ENCODE measurements at places on chromosomes 3 and 15.

- no peak for DNase-seq
Measured at GRCh38 chr3:25686766-25687165, 22.1 kb upstream of the TOP2B start.

GRCh38 chr15:98968576-98968975 lies 39.0 kb downstream of the PGPEP1L start:
- no peak for DNase-seq

GRCh38 chr3:34948517-34948916 lies 690.8 kb upstream of the ARPP21 start:
- DNase-seq = no peak

DNA sequence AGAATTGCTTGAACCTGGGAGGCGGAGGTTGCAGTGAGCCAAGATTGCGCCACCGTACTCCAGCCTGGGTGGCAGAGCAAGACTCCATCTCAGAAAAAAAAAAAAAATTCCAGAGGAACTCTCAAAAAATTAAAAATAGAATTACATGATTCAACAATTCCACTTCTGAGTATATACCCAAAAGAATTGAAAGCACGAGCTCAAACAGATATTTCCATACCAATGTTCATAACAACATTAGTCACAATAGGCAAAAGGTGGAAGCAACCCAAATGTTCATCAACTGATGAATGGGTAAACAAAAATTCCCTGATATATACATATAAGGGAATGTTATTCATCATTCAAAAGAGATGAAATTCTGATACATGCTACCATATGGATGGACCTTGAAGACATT lies 16.9 kb upstream of the MORF4L1 start:
- no peak for DNase-seq

DNA sequence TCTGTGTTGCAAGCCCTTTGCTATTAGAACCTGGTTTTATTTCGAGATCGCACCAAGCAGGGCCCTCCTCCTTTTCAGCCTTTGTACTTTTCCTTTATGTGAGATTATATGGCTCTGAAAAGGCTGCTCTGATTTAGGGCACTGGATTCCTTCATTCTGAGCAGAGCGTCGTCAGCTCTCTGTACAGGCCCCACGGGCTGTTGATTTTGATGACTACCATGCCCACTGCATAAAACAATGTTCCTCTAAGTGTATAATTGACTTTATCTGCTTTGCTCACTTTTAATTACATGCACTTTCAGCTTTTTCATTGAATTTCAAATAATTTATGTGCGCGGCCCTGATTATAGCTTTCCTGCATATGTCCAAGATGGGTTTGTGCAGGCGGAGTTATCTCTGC lies 4.4 kb upstream of the PSMD6 start:
- no peak for DNase-seq

GRCh38 chr3:13613343-13614190 lies 64.6 kb downstream of the FBLN2 start:
- no peak for DNase-seq

DNA sequence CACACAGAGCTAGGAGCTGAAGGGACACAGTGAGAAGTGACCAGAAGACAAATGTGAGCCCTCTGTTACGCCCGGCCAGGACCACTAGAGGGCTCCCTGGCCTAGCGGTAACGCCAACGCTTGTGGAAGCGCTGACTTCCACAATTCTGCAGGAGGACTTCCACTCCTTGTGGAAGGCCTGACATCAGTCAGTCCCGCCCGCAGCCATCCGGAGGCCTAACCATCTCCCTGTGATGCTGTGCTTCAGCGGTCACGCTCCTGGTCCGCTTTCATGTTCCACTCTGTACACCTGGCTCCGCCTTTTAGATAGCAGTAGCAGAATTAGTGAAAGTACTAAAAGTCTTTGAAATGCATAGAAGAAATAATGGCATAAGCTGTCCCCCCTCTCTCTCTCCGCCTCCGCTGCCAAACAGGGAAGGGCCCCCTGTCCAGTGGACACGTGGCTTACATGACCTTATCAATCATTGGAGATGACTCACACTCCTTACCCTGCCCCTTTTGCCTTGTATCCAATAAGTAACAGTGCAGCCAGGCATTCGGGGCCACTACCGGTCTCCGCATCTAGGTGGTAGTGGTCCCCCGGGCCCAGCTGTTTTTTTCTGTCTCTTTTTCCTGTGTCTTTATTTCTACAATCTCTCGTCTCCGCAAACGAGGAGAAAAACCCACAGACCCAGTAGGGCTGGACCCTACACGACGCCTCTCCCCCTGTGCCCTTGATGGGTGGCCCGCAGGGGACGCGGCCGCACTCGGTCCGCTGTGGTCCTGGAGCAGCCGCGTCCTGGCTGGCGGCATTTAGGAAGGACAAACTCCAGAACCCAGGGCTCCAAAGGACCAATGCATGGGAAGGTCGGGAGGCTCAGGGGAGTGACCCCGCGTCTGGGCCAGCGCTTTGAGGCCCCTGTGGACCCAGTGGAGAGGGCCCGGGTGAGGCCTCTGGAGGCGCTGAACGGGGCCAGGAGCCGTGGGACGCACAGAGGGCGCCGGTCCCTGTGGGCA lies 27.0 kb upstream of the RPL32 start:
- no peak for DNase-seq

DNA sequence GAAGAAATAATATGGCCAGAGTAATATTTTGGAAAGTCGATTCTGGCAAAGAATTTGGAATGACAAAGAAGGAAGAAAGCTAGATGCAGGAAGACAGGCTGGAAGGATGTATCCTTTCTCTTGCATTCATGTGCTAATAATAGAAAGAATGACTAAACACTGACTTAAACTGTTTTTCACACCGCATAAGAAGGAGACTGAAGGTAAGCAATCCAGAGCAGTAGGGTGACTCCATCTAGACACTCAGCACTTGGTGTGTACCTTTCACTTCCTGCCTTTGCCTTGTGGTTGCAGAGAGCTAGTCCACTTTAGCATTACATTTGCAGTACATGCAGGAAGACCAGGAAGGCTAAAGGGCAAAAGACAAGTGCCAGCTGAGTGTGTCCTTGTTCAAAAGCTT lies 234.6 kb downstream of the RBMS3 start:
- no peak for DNase-seq
